Hindlimb muscle (tissue), 1 donor: ENCODE measurements at places on chromosomes 5 and 9. TPM values are rescaled to one million over a fixed set of nuclear protein-coding genes. Genes with fewer than 3 reads are reported as not detected.

GRCh38 chr5:180603076-180603594 is 11.8 kb upstream of the SCGB3A1 start:
- DNase-seq: no peak

DNA sequence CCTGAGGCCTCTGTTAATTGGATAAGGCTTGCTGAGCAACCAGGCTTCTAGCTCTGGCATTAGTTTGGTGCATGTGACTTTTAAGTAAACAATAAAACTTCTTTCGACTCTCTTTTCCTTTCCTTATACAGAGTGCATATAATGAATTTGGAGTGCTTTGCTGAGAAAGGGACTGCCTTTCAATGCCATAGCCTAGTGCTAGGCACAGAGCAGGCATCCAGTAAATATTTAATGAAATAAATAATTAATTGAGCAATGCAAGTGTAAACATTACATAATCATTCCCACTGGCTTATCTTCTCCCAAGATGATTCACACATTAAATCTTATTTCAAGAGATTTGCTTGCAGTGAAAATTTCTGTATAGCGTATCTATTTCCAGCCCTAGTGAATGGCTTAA is 74.1 kb downstream of the NMUR2 start:
- no peak for DNase-seq

STPG3 gene
- not detected for polyA plus RNA-seq

GABRA1 gene
- polyA plus RNA-seq: not detected

DNA sequence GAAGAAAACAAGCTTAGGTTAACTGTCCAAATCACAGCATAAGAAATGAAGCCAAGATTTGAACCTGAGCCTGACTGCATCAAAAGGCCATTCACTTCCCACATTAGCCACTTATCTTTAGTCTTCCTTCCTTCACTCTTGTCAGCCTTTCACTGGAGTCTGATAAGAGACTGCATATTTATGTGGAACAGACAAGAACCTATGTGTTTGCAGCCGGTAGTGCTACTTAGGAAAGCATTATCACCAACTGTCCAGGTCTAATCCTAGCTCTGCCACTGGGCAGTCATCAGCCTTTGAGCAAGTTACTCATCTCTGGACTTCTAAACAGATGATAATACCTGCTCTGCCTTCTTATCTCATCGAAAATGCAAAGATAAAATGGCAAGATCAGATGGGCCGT is 12.1 kb upstream of the ATP6V0E1 start:
- DNase-seq: no peak

GRCh38 chr5:103669615-103670014 is 107.0 kb upstream of the NUDT12 start:
- DNase-seq: no peak

GRCh38 chr9:35398651-35399335 is 91.1 kb upstream of the RUSC2 start:
- DNase-seq: no peak

- peak; percentile 86 for DNase-seq
Observed at GRCh38 chr9:95157481-95158151, 159.9 kb downstream of the FANCC start.
